ENCODE measurements at places on chromosomes 7 and 10.

- no peak for DNase-seq
Measured at GRCh38 chr10:26488344-26488743, 50.2 kb downstream of the APBB1IP start.

DNA sequence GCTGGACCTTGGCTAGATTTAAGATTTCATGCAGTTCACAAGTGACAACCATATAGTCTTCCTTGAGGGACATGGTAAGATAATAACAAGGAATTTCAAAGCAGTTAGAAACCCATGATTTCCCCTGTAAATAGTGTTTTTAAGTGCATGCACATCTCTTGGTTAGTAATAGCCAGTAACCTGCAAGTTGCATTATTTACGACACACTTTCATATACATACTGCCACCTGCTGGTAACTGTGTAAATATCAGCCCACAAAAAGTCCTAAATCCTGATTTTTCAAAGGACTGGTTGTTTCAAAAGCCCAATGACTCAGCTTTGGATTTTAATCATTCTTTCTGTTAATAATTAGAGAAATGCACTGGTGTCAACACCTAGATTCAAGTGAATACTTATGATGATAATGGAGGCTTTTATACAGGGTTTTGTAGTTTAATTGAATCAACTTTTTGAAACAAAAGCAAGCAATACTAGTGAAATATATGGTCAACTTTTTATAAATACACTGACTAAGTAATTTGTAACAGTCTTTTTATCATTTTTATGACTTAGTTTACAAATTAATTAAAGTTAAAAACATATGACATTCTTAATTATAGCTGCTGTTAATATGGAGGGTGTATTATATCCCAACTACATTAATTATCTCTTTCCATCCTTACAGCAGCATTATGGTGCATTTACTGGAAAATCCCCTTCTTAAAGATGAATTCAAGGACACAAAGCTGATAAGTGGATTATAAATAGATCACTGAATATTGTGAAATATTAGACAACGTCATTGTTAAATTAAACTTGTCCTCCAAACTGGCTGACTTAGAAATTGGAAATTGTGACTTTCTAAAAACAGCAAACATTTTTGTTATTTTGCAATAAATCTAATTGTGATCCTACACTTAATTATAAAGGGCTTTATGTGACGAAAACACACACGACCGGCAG is 367.7 kb upstream of the SEMA3D start:
- DNase-seq = peak; percentile 1

GRCh38 chr7:1255080-1255816 is 22.6 kb downstream of the UNCX start:
- DNase-seq = no peak

- peak; percentile 1 for DNase-seq
Measured at GRCh38 chr7:85773116-85773728, 586.4 kb upstream of the SEMA3D start.

DNA sequence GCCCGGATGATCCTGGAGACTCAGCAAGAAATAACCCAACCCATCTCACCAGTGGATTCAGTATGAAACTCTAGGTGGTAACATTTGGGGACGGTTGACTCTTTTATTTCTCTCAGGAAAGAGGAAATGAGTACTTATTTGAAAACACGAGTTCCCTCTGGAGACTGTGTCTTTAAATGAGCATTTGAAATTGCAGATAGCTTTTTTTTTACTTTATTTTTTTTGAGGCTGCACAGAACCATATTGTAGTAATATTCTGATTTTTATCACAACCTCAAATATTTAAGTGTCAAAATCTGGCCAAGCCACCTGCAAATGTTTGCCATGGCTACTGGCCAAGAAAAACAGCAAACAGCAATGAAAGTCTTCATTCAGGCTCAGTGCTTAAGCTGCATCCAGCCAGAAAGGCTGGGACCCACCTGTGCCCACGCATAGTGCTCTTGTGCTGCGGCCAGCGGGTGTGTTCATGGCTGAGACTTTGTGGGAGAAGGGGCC is 160.8 kb downstream of the CREB5 start:
- no peak for DNase-seq

GRCh38 chr10:69065406-69066361 is 22.2 kb upstream of the SRGN start:
- DNase-seq = no peak

DNA sequence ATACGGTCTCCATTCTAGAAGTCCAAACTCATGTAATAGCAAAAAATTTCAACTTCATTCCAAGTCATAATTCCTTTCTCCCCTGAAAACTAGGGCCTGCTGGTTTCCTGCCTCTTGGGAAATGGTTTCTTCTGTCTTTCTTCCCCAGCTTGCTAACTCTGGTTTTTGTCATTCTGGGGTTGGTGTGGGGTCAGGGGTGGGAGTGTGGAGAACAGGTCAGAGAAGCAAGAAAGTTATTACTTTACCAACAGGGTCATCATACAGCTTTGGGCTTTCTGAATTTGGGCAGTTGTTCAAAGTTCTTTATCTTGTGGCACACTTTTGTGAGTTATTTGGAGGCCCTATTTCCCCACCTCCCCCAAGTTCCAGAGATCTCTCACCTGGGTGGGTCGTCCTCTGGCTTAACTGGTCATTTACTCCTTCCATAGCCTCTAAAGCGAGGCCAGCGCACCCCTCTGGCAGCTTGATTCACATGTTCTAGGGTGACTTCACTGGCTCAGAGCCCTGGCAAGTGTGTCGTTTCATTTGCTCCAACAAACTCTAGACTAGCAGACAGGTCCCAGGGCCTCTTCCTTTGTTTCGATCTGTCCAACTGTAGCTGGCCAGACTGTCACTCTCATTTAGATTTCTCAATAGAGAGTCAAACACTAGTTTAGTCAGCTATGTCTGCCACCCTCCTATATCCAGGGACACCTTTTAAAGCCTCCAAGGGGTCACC is 161.2 kb downstream of the JCAD start:
- DNase-seq = no peak

DNA sequence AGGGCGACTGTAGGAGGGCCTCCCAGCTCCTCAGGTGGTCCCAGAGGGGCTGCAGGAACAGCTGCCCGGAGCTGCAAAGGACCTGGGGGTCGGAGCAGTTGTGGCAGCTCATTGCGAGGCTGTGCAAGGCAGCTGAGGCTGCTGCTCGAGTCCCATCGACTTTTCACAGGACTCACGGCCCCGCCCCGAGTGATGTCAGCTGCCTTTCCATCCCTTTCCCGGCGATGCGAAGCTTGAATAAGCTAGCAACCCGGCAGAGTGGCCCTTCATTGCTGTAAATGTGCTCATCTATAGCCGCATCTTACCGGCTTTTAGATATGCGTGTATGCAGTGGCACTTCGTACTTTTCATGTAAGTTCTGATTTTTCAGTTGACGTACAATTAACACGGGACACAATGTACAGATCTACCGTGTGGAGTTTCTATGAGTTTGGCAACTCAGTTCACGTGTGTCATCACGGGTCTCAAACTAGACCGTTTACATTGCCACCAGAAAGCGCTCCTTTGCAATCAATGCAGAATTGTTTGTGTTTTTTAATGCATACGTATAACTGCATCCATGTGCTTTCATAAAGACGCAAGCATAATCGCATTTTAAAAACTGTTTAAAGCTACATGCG is at the start of gene CH25H:
TSS of gene CH25H (minus strand) at position 137 of the 620 bp plus-strand sequence. CDS start at position 112, 25 bp downstream.
- DNase-seq = peak; percentile 28

DNA sequence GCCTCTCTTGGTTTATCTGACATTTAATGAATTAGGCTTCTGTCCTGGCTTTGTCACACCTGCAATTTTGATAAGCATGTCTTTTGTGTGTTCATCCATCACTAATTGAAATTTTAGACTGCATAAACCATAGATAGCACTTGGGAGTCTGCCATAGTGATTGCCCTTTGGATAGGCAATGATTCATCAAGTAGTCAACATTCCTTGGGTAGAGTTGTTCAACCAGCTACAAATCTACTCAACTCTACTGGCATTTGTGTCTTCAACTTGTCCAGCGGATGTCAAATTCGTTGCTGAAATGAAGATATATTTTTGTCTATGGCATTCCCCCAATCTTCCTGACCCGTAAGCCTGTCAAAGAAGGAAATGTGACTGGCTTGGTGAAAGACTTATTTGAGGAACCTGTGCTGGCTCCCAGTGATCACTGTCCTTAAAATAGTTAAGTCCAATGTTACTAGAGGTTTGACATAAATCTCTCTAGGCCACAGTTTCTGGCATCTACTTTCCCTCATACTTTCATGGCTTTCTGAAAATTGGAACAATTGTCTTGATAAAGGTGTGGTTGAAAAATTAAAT is 33.7 kb upstream of the CREB5 start:
- DNase-seq = peak; percentile 8

DNA sequence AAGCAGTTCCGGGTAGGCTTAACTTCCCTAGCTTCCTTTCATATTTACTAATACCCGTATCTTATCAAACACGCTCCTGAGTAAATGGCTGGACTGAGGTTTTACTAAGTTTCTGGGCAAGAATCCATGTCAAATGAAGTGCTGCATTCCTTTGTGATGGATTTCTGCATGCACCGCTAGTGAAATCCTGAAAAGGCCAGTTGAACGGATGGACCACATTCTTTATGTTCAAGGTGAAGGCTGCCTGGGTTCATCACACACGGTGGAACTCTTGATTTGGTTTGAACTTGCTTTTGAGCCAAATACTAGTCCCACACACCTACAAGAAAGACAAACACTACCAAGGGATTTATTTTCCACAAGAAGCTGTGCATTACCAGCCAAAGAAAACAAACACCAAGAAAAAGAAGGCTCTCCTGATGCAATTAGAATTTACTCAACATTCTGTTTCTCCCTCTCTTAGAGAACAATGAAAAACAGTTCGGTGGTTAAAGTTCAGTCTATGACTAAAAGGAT is 255.0 kb upstream of the SEMA3C start:
- no peak for DNase-seq

- no peak for DNase-seq
Measured at GRCh38 chr10:48302515-48303476, 3.7 kb upstream of the MAPK8 start.

DNA sequence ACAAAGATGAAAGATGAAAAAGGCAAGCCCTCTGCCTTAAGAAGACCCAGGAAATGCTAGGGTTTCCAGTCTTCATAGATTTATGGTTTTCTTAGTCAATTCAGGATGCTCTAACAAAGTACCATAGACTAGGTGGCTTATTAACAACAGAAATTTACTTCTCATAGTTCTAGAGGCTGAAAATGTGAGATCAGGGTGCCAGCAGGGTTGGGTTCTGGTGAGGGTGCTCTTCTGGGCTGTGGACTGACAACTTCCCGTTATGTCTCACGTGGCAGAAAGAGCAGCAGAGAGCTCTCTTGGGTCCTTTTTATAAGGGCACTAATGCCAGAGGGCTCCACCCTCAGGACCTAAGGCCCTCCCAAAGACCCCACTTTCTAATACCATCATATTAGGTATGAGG is 23.7 kb downstream of the ELMO1 start:
- no peak for DNase-seq

GRCh38 chr10:73159038-73159648 is 8.7 kb downstream of the ECD start:
- DNase-seq = peak; percentile 66

GRCh38 chr7:158827411-158828132 is 1.7 kb downstream of the ESYT2 start:
- DNase-seq = no peak

GRCh38 chr10:34374356-34375045 is 440.6 kb downstream of the PARD3 start:
- DNase-seq = no peak

DNA sequence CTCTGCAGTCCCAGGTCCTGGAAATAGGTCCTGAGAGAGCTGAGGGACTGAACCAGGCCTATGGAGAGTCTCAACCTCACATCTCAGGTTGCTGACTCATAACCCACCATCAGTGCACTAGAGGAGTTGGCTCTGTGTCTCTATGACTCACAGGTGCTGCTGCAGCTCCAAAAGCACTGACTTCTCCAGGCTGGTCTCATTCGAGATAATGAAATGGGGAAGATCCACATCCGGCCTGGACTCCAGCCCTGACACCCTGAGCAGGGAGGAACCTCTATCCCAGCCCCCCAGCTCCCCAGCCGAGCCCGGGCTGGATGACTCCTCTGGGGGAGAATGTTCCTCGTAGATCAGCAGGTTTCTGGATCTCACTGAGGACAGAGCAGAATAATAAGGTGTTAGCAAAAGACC is 35.5 kb upstream of the DGKI start:
- peak; percentile 74 for DNase-seq

- no peak for DNase-seq
Measured at GRCh38 chr10:10038348-10038747, 979.3 kb upstream of the CELF2 start.

- no peak for DNase-seq
Measured at GRCh38 chr10:63497321-63497720, 23.9 kb upstream of the REEP3 start.

DNA sequence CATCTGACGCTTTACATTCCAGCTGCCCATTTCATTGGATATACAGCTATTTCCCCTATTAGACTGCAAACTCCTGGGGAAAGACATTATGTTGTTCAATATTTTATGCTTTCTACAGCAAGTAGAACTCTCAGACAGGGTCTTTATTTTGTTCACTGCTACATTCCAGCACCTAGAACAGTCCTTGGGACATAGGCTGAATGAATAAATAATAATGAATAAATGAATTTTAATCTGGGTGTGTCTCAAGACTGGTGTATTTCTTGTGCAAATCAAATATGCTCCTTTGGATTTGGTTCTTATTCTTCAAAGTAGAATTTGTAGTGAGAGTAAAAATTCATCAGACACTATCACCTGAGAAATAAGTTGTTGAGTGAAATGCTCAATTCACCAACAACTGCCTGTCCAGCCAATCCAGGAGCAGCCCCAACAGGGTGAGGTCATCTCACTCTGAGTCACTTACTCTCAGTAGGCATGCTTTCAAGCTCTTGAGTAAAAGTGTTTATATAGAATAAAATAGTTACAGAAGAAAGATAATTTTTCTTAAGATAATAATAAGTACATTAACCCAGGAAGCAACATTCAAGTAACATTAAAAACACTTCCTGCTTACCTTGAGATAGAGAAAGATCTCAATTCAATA is 287.5 kb upstream of the NPVF start:
- DNase-seq = no peak

- no peak for DNase-seq
Measured at GRCh38 chr10:123134343-123134914, 1.3 kb upstream of the HMX3 start.

DNA sequence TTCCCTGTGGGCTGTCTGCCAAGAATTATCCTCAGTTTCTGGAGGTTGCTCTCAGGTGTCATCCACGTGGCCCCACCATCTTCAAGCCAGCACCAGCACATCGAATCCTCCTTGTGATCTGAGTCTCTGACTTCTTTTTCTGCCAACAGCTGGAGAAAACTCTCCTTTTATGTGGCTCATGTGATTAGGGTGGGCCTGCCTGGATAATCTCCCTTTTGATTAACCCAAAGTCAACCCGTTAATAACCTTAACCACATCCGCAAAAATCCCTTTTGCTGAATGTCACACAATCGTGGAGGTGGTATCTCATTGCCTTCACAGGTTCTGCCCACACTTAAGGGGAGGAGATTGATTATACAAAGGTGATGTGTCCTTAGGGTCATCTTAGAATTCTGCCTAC is 73.8 kb downstream of the LRGUK start:
- DNase-seq = no peak

- DNase-seq = no peak
Measured at GRCh38 chr7:47080816-47081215, 501.1 kb downstream of the TNS3 start.
